IMR-90 (cell line): ENCODE measurements at places on chromosomes 2 and 18. TPM values are rescaled to one million over a fixed set of nuclear protein-coding genes. Genes with fewer than 3 reads are reported as not detected.

- no peak for DNase-seq
- peaks cover 6% of the 10 kb centered on the region; the same call in 1 of the 2 replicates for H3K4me1 ChIP-seq
- no peak overlapping the region for H3K4me3 ChIP-seq
- H3K27me3 ChIP-seq = no peaks in the 10 kb centered on the region
Observed at GRCh38 chr2:79714283-79714682, 201.4 kb downstream of the CTNNA2 start.

GRCh38 chr2:193581807-193582206 lies 1387.1 kb upstream of the TMEFF2 start:
- H3K27ac ChIP-seq = no peak overlapping the region
- no peaks in the 10 kb centered on the region for H3K4me1 ChIP-seq
- no peaks in the 10 kb centered on the region for H3K27me3 ChIP-seq

DNA sequence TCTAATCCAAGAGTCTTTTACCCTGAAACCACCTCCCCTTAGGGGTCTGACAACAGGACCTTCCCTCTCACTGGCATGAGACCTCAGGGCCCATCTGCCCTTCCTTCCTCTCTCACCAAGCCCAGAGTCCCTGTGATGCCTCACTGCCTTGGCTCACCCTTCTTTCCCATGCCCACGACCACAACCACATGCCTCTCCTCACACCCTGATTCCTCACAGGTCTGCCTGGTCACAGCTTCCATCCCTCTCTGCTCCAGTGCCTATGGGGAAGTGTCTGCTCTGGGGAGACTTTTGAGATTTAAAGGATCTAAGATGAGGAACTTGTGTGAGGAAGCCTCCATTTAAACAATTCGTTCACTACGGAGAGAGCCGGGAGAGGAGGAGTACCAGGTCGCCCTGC lies 98.9 kb upstream of the SH3BP4 start:
- no peaks in the 10 kb centered on the region for H3K36me3 ChIP-seq
- H3K27me3 ChIP-seq = no peaks in the 10 kb centered on the region
- H3K4me1 ChIP-seq = no peaks in the 10 kb centered on the region
- no peak for DNase-seq

DNA sequence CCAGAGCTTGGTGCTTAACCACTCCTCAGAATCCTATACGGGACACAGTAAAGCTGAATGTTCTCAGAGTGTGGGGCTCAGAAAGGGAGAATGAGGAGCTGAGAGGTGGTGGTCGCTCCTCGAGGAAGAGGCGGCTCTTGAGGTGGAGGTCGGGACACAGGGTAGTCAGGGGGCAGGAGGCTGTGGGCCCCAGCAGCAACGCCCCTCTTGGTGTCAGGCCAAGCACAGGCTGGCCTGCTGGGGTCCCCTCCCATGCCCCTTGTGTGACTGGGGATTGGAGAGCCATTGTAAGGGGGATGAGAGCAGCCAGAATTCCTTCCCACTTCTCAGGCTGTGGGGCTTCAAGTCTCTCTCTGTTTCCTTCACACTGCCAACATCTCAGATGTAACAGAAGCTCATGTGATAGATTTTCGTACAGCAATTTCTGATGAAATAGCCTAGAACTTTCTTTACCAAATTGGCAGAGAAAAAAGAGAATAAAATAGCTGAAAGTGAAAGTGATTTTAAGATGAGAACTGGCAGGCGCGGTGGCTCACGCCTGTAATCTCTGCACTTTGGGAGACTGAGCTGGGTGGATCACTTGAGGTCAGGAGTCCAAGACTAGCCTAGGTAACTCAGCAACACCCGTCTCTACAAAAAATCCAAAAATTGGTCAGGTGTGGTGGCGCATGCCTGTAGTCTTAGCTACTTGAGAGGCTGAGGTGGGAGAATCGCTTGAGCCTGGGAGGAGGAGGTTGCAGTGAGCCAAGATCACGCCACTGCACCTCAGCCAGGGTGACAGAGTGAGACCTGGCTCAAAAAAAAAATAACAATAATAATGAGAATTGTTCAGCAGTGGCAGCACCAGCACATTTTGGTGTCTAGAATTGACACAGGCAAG lies 61.1 kb upstream of the RPL31 start:
- no peaks in the 10 kb centered on the region for H3K27me3 ChIP-seq
- H3K4me3 ChIP-seq = no peak overlapping the region
- peaks cover 6% of the 10 kb centered on the region for H3K4me1 ChIP-seq
- H3K36me3 ChIP-seq = no peaks in the 10 kb centered on the region; the same call in 1 of the 2 replicates

DNA sequence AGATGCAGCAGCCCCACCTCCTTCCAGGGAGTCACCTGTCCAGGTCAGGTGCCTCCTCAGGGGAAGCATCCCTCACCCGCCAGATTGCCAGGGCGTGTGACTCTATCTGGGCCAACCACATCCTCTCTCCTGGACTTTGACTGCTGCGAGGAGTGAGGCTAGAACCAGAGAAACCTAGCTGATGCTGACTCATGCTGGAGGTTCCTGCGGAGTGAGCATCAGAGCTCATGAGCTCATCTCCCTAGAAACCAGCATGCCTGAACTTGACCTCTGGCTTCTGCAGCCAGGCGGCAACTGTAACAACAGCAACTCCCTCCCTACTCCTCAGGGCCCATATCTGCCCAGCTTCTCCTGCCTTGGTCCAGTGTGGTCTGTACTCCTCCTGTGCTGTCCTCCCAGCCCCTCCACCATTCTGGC lies 28.3 kb upstream of the NT5DC4 start:
- H3K4me3 ChIP-seq = no peak overlapping the region
- peaks cover 12% of the 10 kb centered on the region for H3K4me1 ChIP-seq
- H3K27ac ChIP-seq = peak overlapping the region; percentile 73
- DNase-seq = peak; percentile 98

GRCh38 chr2:164620873-164621763 lies at the start of gene GRB14:
Gene GRB14 (minus strand): TSS chr2:164621482. CDS start chr2:164621309, 173 bp downstream.
- peaks cover 21% of the 10 kb centered on the region for H3K27me3 ChIP-seq
- no peaks in the 10 kb centered on the region; the same call in 1 of the 2 replicates for H3K4me1 ChIP-seq
- no peak within 1 kb of the TSS for H3K27ac ChIP-seq
- H3K4me3 ChIP-seq = peak within 1 kb of the TSS; percentile 29; the same call in 1 of the 2 replicates
- DNase-seq = no peak

DNA sequence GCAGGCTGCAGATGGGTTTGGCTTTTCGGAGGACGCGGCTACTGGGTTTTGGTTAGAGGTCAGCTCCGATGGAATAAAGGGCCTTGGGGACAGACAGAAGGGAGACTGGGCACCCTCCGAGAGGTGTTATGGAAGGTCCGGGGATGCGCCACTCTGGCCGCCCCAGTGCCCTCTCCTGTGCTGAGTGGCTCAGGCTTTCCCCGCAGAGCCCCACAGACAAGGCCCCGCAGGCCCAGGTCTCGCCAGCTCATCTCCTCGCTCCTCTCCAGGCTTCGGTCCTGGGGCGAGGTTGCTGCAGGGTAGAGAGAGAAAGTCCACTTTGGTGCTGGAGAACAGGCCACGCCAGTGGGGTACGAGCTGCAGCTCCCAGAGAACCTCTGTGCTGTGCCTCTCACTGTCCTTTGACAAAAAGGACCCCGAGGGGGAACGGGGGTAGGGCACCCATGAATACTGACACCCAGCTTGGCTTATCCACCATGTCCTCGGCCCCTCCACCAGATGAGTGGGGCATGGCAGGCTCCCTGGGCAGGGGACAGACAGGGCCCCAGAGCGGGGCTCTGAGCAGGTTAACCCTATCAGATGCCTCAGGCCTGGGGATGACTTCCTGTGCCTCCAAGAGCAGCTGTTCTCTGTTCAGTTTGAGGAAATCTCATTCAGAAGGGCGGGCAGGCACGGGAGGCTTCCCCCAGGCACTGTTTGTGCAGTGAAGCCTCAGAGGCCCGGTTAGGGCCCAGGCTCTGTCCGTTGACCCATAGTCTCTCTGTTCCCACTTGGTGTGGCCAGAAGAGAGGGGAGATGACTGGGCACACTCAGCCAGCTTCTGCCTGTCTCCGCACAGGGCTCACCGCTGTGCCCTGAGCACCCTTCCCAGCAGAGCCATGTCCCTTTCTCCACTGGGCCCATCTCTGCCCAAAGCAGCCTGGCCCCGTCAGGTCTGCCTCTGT lies 15.7 kb upstream of the CNNM3 start:
- peaks cover 2% of the 10 kb centered on the region for H3K36me3 ChIP-seq
- H3K4me3 ChIP-seq = no peak overlapping the region
- H3K27ac ChIP-seq = no peak overlapping the region
- DNase-seq = no peak
- H3K27me3 ChIP-seq = no peaks in the 10 kb centered on the region

GRCh38 chr2:99420751-99421299 lies 69.0 kb downstream of the REV1 start:
- H3K27ac ChIP-seq = no peak overlapping the region
- no peak overlapping the region for H3K4me3 ChIP-seq
- DNase-seq = peak; percentile 78
- peaks cover 13% of the 10 kb centered on the region for H3K4me1 ChIP-seq
- peaks cover 27% of the 10 kb centered on the region for H3K36me3 ChIP-seq

DNA sequence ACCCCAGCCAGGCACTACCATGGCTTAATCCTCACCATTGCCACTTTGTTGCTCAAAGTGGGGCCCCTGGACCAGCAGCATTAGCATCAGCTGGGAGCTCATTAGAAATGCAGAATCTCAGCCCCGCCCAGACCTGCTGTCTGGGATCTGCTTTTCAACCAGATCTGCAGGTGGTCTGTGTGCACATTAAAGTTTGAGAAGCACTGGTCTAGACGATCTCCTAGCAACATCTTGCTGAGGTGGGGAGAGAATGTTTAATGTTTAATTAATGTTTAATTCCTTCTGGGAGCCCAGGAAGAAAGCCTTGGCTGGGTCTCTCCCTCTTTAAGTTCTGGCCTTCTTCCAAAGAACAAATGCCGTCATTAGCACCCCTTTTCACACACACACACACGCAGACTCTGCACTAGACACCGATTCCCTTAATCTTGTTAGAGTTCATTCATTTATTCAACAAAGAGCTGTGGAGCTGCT lies 53.7 kb downstream of the EDAR start:
- no peaks in the 10 kb centered on the region for H3K4me1 ChIP-seq
- no peak overlapping the region for H3K4me3 ChIP-seq
- DNase-seq = no peak
- H3K36me3 ChIP-seq = no peaks in the 10 kb centered on the region
- H3K27ac ChIP-seq = no peak overlapping the region

- no peak overlapping the region for H3K27ac ChIP-seq
- no peaks in the 10 kb centered on the region for H3K36me3 ChIP-seq
- no peak overlapping the region for H3K4me3 ChIP-seq
- peaks cover 16% of the 10 kb centered on the region for H3K4me1 ChIP-seq
- DNase-seq = no peak
Observed at GRCh38 chr2:127404466-127405254, 13.6 kb upstream of the PROC start.

GRCh38 chr2:229269941-229270340 lies 1.1 kb downstream of the PID1 start:
- H3K27me3 ChIP-seq = no peaks in the 10 kb centered on the region
- H3K36me3 ChIP-seq = no peaks in the 10 kb centered on the region
- no peak overlapping the region; the same call in 1 of the 2 replicates for H3K4me3 ChIP-seq

DNA sequence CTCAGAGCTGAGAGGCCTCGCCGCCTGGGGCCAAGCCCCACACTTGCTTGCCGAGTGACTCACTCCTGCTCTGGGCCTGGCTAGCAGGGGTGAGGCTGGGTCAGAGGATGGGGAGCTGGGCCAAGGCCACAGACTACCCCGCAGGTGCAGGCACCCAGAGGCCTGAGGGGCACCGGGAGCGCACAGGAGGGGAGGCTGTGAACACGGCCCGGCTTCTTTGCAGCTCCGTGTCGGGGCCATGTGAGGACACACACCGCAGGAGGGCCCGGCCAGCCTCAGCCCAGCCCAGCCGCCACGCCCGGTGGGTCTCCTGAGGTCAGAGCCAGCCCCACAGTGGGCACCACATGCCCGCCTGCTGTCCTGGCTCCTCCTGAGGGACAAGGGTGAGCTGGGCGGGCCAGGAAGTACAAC lies 8.4 kb downstream of the GPC1 start:
- no peaks in the 10 kb centered on the region for H3K27me3 ChIP-seq
- H3K27ac ChIP-seq = no peak overlapping the region
- H3K4me1 ChIP-seq = peaks cover 1% of the 10 kb centered on the region; the same call in 1 of the 2 replicates
- H3K4me3 ChIP-seq = no peak overlapping the region
- peak; percentile 12 for DNase-seq
- H3K36me3 ChIP-seq = peaks cover 25% of the 10 kb centered on the region

GRCh38 chr2:120747281-120747680 lies 11.6 kb downstream of the GLI2 start:
- H3K36me3 ChIP-seq = no peaks in the 10 kb centered on the region
- H3K4me3 ChIP-seq = no peak overlapping the region
- no peak for DNase-seq
- no peaks in the 10 kb centered on the region for H3K27me3 ChIP-seq
- H3K4me1 ChIP-seq = peaks cover 35% of the 10 kb centered on the region

GRCh38 chr2:29834036-29834540 lies 87.3 kb downstream of the ALK start:
- DNase-seq = no peak
- no peaks in the 10 kb centered on the region for H3K36me3 ChIP-seq
- H3K4me3 ChIP-seq = no peak overlapping the region
- H3K27me3 ChIP-seq = no peaks in the 10 kb centered on the region
- H3K4me1 ChIP-seq = no peaks in the 10 kb centered on the region

Gene FZD7
- total RNA-seq = 62.4 and 81.1 TPM in 2 replicates

Gene C2orf80
- total RNA-seq = not detected in 2 replicates

Gene SLC4A3
- 0.90 and 1.1 TPM in 2 replicates for total RNA-seq
